AG09319 (cell line): ENCODE measurements at places on chromosomes 6 and 20.

GRCh38 chr20:16539280-16540021 lies 33.8 kb downstream of the KIF16B start:
- no peak for DNase-seq

DNA sequence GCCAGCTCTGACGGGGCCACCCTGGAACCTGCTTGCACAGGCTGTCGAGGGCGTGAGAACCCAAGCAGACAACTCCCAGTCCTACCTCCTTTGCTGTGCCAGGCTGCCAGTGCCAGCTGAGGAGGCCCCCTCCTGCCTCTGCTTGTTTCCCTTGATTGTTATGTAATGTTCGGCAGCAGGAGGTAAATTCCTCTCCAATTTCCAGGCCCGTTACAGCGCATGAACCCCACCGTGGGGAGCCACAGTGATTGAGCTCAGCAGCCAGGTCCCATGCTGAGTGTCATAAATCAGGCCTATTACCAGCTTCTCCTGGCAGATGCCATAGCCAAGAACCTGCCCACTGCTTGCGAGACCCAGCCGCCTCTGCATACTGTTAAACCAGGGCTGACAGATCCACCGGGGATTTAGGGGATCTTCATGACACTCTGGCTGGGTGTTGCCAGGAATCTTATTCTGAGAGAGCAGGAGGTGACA lies 320.5 kb downstream of the DHX35 start:
- no peak for DNase-seq

- no peak for DNase-seq
These were observed 6.9 kb downstream of the STX16 start for GRCh38 chr20:58657986-58658385.

DNA sequence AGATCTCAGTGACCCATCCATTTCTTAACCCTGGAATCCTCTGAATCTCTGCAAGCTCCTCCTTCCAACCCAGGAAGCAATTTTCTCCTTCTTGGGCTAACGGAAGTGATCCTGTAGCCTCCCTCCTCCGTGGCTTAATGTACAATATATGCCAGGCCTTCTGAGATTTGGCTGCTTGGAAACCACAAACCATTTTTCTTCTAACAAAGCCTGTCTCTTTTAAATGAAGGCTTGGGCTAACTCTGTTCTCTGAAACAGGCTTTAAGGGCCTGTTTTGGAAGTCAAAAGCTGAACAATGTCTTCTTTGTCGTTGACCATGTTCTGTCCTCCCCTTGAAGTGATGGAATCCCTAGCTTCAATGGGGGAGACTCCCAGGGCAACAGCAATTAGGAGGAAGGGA lies 14.9 kb downstream of the FYN start:
- DNase-seq = no peak

GRCh38 chr6:161301338-161301737 lies 27.5 kb upstream of the AGPAT4 start:
- peak; percentile 92 for DNase-seq

DNA sequence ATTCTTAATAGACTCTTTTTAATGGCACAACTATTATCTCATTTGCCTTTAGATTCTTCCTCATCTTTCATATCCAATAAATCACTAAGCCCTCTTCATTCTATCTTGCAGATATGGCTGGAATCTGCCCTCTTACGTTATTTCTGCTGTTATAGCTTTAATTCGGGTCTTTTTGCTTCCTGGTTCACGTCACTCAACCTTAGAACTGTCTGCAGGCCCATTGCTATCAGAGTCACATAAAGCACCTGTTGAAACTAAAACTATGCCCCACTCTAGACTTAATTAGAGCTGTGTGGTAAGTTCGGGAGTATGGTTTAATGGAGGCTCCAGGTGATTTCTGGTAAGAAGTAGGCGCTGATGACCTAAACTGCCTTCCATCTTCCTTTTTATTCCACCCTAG lies 988 bp downstream of the QRSL1 start:
- no peak for DNase-seq

DNA sequence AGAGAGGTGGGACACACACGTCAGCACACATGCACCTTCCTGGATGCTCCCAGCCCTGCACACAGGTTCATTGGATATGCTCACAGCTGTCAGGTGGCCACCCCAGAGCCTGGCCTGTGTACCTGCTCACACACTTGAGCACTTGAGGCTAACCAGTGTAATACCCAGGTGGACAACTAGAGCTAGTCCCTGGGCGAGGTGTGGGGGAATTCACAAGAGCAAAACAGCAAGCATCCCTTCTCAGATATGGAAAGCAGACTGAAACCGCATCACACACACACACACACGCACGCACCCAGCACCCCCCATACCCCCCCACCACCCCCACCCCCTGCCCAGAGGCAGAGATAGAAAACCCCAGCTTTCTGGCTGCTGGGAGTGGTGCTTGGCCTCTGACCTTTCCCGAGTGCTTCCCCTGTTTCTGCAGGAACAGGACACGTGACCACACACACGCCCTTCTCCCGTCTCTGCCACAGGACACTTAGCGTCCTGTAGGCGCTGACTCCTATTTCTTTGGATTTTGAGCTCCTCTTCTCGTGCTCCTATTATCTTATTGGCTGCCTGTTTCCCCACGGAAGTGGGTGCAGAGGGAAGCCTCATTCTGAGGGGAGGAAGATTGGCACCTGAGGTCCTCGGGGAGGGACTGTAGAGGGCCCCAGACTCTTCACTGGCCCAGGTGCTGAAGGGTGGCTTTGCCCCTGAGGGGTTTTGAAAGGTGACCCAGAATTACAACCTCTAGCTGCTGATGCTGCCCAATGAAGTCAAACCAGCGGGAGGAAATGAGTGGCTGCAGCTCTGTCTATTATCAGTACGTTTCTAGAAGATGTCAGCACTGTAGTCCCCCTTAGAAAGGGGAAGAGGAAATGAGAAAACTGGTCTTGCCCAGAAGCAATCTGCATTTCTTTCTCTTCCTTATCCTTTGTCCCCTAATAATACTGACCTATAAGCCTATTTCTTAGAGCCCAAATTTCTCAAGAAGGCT lies 65.8 kb downstream of the SYTL3 start:
- no peak for DNase-seq

- no peak for DNase-seq
These were observed 19.0 kb downstream of the SENP6 start for GRCh38 chr6:75620381-75621304.

- no peak for DNase-seq
These were observed 544 bp upstream of the ACAT2 start for GRCh38 chr6:159761129-159761872.

GRCh38 chr6:2773449-2773848 lies 8.3 kb downstream of the WRNIP1 start:
- DNase-seq = no peak

DNA sequence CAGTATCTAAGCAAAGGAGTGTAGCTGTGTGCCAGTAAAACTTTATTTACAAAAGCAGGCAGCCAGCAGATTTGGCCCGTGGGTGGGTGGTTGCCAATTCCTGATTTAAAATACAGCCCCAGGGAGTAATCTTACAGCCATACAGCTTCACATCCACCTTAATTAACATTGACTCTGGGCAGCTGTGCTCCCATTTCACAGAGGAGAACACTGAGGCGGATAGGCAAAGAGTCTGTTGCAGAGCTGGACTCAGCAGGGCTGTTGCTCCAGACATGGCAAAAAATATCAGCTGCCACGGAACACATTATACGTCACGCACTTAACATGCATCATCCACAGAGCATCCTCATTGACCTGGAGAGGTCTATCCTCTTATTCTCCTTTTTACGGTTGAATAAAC lies 289.9 kb downstream of the DHX35 start:
- no peak for DNase-seq

DNA sequence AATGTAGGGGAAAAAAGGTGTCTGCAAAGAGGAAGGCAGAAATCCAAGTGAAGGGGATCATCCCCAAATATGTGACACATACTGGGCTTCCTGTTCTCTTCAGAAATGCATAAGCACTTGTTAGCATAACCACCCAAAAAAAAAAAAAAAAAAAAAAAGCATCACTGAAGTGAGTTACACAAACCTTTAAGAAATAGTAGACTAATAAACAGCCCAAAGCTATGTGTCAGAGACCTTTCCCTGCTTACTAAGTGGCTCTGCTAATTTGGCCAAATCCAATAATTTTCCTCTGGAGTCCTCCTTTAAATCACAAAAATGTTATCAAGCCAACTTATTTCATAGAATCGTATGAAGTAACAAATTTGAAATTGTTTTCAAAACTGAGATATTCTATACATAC lies 7.5 kb upstream of the DST start:
- no peak for DNase-seq

DNA sequence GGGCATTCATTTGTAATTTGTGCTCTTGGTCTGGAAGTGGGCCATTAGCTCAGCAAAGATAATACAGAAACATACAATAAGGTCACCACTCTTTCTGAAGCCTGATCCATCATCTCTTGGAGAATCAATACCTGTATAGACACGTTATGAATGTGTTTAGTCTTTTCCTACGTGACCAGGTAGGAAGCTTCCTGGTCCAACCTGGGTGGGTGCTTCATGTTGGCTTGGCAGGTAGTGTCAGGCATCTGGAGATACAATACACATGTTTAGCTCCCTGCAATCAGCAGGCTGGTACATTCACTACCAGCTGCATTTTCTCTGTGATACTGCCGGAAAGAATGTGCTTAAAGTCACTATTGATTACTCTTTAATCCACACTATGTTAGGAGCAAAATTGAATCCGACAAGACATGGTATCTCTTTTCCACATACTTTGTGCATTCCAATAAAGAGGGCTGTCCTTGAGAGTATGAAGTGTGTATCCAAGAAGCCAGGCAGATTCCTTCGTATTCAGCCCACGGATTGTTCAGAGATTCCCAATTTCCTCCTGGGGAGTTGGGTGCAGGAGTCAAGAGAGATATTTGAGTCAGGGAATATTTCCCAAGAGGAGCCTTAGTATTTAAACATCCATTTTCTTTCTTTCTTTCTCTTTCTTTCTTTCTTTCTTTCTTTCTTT lies 49.9 kb upstream of the RANBP9 start:
- DNase-seq = peak; percentile 87

- DNase-seq = no peak
These were observed 9.3 kb downstream of the ROMO1 start for GRCh38 chr20:35708502-35708901.

- no peak for DNase-seq
These were observed 197.0 kb upstream of the FKBP1C start for GRCh38 chr6:63014290-63014689.

- DNase-seq = peak; percentile 32
These were observed 149.1 kb downstream of the MTHFD1L start for GRCh38 chr6:151014404-151015100.

GRCh38 chr20:41475503-41475902 lies 108.9 kb upstream of the EMILIN3 start:
- DNase-seq = no peak

- no peak for DNase-seq
These were observed 52.6 kb upstream of the SALL4 start for GRCh38 chr20:51854921-51855320.

GRCh38 chr6:94196891-94197290 lies 777.5 kb upstream of the EPHA7 start:
- no peak for DNase-seq

GRCh38 chr6:129786548-129786947 lies 74.6 kb downstream of the TMEM244 start:
- DNase-seq = no peak

- DNase-seq = no peak
These were observed 17.3 kb downstream of the SNX5 start for GRCh38 chr20:17951323-17951722.

DNA sequence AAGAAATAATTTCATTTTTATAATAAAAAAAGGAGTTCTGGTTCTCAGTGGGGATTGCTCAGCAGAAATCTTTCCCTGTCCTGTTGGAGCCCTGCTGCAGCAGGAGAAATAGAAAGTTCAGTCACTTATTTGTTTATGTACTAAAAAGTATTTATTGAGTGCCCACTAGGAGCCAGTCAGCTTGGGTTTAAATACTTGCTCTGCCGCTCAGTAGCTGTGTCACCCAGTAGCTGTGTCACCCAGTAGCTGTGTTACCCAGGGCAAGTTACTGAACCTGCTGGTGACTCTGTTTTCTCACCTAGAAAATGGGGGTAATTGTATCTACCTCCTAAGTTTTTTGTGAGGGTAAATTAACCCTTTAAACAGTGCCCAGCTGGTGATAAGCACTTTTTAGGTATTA lies 32.9 kb downstream of the FOXF2 start:
- no peak for DNase-seq

- no peak for DNase-seq
These were observed 327.6 kb downstream of the NKAIN2 start for GRCh38 chr6:124131259-124131658.

DNA sequence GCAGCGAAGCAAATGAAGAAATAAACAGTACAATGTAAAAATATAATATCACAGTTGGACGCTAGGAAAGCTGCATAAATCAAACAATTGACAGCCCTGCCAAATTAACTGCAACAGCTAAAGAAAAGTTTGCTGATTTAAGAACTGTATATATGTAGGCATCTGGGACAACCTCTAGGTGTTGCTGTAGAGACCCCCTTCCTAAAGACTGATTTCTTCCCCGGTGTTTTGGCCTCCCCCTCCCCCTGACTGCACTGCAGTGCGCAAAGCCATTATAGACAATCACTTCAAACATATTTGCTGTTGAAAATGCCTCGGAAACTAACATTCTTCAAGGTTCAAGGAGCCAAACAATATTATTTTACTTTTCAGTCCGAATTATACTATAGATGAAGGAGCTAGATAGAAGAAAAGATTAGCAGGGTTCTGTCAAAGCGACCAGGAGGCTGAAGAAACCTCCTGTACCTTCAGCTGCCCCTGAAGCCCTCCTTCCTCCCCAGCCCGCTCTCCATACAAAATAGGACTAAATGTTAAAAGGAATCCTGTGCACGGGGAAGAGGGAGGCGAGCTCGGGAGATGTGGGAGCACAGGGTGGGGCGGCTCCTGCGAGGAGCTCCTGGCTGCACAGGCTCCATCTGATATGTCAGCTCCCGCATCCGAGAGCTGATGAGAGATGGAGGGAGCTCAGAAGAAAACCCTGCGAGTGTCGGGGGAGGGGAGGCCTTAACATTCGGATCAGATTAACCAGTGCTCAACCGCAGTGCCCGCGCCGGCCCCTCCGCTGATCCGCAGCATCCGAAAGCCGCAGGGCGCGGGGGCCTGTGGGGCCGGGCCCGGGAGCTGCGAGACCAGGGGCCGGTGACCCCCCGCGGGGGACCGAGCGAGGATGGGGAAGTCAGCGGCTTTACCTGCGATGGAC lies 822 bp downstream of the ELOVL4 start:
- DNase-seq = no peak
